ENCODE measurements at places on chromosomes 4 and X. TPM values are rescaled to one million over a fixed set of nuclear protein-coding genes. Genes with fewer than 3 reads are reported as not detected.

GRCh38 chr4:56976837-56977320 is 527 bp downstream of the NOA1 start:
- peak; percentile 51 for DNase-seq

DNA sequence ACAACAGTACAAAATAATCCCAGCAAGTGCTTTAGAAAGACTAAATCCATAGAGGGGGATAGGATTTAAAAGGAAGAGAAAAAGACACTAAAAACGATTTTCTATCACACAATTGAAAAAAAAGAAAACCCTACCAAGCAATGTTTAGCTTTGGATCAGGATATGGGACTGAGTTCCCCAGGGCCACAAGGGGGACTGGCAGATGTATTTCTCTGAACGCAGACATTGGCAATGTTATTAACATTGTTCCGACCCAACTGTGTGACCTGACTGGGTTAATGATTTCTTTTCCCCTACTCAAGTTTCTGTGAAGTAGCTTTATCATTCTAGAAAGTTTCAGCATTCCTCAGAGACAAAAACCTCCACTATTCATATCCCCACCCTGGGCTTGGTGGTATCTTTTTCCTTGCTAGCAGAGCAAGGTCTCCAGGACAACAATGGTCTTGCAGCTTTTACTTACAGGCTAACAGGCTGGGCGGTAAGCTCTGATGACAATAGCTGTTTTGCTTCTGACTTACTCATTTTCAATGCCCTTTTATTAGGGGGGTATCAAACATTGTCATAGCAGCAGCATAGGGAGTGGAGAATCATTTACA is 25.8 kb downstream of the SLC7A11 start:
- no peak for DNase-seq

GRCh38 chrX:85698921-85699320 is 319.5 kb upstream of the POF1B start:
- DNase-seq = no peak

DNA sequence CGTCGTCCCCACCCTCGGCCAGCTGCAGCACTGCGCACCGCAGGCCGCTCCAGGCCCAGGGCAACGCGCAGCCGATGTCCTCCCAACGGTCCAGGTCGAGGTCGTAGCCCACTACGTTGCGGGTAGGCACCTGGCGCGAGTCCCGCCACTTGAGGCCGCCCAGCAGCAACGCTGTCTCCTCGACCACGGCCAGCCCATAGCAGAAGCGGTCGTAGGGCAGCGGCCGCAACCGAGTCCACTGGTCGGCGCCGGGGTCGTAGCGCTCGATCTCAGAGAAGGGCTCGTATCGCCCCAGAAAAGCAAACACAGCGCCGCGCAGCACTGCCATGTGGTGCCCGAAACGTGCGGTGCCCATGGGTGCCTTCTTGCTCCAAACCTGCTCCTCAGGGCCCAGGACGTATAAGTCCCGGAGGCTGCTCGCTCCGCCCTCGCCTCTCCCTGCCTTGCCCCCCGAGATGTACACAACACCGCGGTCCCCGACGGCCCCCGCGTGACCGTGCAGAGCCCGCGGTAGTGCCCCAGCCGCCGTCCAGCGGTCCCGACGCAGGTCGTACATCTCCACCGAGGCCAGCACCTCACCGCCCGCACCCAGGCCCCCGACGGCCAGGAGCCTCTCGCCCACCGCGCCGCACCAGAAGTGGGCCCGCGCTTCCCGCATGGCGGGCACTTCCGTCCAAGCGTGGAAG is 2.1 kb downstream of the KLHL34 start:
- no peak for DNase-seq

- peak; percentile 7 for DNase-seq
These were observed 92.2 kb upstream of the TRIM2 start for GRCh38 chr4:153112041-153112441.

DNA sequence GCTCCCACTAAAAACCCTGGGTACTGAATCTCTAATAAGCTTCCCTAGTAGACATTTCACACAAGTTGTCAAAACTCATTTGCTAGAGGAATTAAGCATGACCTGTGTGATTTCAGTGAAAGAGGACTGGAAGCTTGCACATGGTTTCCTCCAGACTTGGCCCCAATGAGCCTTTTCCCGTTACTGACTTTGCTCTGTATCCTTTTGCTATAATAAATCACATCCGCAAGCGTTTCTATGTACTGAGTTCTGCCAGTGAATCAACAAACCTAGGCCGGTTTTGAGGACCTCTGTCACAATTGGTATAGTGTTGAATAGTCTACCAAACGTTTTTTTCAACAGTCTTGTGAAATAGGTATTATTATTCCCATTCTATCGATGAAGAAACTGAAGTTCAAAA is 8.2 kb downstream of the ATP11C start:
- no peak for DNase-seq

DNA sequence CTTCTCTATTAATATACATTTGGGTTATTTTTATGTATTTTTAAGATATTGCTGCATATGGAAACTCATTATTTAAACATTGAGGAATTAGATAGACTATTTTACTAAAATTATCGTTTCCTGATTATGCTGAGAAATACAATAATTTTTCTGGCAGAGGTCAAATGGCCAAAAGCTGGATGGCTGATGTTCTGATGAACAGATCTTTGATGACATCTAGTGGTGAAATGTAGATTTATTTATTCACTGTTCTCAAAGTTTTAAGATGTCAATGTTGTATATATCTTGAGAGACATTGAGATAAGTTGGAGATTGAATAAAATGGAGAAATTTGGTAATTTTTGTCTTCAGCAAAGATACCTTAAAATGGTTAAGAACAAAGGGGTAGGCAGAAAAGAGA is 96.2 kb downstream of the UGT8 start:
- DNase-seq = no peak

GRCh38 chr4:73275318-73275654 is 16.7 kb upstream of the ANKRD17 start:
- no peak for DNase-seq

- no peak for DNase-seq
These were observed 11.0 kb upstream of the TBC1D8B start for GRCh38 chrX:106791495-106791894.

GRCh38 chr4:39814403-39815185 is 116.7 kb downstream of the UBE2K start:
- no peak for DNase-seq

DNA sequence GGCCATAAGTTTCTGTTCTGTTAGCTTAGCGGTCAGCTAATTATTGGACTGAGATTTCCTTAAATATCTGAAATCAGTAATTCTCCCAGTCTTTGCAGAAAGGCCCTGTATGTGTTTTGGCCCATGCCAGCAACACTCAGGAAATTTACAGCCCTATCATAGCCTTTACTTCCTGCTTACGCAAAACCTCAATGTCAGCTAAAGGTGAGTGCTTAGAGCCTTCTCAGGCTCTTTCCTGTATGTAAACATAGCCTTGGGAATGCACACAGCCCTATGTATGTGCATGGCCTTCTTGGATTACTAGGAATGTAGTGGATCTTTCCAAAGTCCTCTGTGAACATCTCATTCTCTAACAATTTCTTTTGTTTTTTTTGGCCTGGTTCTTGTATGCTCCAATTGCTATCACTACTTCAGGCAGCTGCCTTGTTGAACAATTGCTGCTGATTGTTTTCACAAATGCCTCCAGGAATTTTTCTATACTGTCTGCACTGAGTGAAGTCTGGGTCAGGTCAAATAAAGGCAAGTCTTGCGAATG is 200.0 kb downstream of the PPP1R2C start:
- peak; percentile 4 for DNase-seq

GRCh38 chr4:89707467-89707866 is 129.5 kb downstream of the SNCA start:
- DNase-seq = no peak

GRCh38 chr4:112766422-112766821 is 129.5 kb downstream of the LARP7 start:
- no peak for DNase-seq

DNA sequence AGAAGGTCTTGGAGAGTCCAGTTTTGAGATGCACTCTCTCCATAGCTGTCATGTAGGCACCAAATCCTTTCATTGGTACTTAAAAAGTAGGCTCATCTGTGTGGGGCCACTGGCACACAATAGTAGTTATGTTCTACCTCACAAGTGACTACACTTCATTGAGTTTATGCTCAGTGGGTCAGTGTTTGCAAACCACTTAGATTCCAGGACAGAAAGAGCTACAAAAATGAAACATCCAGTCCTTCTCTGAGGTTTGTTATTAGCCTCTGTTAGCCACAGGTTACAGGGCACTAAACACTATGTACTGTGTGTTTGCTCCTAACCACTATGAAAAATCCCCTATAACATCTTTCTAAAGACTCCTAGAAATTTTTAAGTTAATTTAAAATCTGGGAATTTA is 13.8 kb downstream of the RAB28 start:
- DNase-seq = no peak

- no peak for DNase-seq
These were observed 115.6 kb downstream of the SMIM20 start for GRCh38 chr4:26029568-26030131.

DNA sequence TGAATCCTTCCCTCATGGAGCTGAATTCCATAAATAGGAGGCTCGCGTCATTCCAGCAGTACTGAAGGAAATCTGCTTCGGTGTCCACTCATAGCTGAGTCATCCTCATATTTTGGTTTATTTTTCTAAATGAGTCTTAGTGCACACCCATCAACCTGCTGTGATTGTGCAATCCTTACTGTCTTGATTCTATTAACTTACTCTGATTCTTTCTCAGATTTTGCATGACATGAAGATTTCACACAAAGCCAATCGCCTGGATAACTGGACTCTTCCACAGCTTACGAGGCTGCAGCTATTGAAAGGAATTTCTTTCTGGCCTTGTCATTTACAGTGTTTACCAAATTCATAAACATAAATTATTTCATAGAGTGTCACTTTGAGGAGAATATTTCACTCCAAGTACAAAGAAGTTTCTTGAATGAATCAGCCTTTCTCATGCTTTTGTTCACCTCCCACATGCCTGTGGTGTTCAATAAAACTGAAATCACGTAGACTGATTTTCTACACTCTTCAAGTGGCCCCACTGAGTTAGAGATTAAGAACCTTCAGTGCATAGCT is 207.6 kb upstream of the SLITRK2 start:
- DNase-seq = no peak

GRCh38 chr4:121307445-121308327 is 73.1 kb downstream of the QRFPR start:
- peak; percentile 2 for DNase-seq

DNA sequence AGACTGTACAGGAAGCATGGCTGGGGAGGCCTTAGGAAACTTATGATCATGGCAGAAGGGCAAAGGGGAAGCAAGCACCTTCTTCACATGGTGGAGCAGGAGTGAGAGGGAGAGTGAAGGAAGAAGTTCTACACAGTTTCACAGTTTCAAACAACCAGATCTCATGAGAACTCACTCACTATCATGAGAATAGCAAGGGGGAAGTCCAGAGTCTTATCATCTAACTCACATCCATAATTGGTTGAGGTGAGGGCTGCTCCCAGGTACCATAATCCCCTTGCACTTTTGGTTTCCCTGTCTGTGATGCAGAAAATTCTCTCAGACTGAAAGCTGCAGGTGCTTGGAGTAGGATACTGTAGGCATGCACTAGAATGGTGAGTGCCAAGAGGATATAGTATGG is 233.8 kb upstream of the CPEB2 start:
- no peak for DNase-seq

DNA sequence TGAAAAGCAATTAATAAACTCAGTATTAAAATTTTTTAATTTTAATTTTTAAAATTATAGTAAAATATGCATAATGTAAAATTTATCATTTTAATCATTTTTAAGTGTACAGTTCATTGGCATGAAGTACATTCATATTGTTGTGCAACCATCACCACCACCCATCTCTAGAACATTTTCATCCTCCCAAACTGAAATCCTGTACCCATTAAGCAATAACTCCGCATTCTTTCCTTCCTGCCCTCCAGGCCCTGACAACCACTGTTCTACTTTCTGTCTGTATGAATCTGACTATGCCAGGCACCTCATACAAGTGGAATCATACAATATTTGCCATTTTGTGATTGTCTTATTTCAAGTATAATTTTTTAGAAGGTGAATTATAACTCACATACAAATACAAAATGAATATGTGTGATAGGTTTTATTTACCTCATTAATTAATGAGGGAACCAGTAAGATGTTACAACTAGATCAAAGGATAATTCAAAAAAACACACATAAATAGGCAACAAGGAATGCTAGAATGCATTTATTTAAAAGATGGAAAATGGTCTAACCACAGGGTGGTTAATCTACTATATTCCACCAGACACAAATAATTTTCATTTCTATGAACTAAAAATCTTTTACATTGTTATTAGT is 13.1 kb upstream of the AFF1 start:
- DNase-seq = no peak

DNA sequence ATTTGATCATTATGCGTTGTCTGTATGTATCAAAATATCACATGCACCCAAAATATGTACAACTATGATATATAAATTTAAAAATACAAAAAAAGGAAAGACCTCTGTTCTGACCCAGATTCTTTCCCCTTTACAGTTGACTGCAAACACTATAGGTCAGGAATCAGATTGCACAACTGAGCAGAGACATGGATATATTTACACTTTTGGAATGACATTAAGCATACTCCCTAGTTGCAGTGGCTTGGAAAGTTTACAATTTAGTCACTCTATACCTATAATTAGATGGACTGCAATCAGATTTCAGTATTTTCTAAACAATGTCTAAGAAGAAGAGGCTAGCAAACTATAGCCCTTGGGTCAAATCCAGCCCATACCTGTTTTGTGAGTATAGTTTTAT is 98.5 kb upstream of the INPP4B start:
- DNase-seq = no peak

DNA sequence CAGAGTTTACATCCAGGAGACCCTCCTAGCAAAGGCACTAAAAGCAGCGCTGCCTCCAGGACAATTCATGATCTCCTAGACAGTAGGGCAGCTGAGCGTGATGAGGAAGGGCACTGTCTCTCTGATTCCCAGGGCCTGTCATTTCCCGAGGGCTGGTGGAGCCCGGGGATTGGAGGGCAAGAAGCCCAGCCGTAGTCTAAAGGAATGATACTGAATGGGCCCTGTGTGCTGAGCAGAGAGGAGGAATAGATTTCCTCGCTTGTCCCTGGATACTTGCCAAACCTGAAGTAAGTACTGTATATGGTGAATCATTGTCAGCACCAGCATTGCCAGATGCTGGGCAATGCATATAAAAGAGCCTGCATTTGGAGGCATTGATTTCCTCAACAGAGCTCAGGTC is 88.0 kb upstream of the SLITRK2 start:
- DNase-seq = no peak

- no peak for DNase-seq
These were observed 12.7 kb upstream of the NAAA start for GRCh38 chr4:75953509-75953908.

The TMSB15A gene
- not detected for total RNA-seq

The KDR gene
- not detected for total RNA-seq

The PASD1 gene
- total RNA-seq = not detected

The TMEM35A gene
- not detected for total RNA-seq

The CPLX1 gene
- total RNA-seq = 1.5 TPM

The MAGEC2 gene
- total RNA-seq = not detected

The MAP3K15 gene
- 0.14 TPM for total RNA-seq

The CHRNA9 gene
- total RNA-seq = not detected

The HGFAC gene
- 0.25 TPM for total RNA-seq

The SMR3B gene
- total RNA-seq = not detected

Measured in CD4-positive, alpha-beta T cell (primary cell).